ENCODE measurements at places on chromosomes 2 and 18.

GRCh38 chr2:180337136-180337535 lies 330.0 kb upstream of the CWC22 start:
- no peak for DNase-seq

DNA sequence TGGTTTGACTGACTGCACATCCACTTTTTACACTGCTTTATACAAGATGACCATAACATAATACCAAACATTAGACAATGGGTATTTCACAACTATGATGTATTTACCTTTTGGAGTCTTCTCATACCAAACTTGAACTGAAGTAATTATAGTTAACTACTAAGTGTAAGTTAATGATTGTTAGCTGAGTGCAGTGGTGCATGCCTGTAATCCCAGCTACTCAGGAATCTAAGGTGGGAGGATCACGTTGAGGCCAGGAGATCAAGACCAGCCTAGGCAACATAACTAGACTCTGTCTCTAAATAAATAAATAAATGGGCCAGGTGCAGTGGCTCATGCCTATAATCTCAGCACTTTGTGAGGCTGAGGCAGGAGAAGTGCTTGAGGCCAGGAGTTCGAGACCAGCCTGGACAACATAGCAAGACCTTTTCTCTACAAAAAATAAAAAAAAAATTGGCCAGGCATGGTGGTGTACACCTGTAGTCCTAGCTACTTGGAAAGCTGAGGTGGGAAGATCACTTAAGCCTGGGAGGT lies 44.9 kb upstream of the ORC2 start:
- DNase-seq: no peak

- DNase-seq: no peak
These were observed 30.8 kb downstream of the WDFY1 start for GRCh38 chr2:223914324-223914723.

GRCh38 chr2:209988010-209988409 lies 14.4 kb upstream of the RPE start:
- DNase-seq: no peak

DNA sequence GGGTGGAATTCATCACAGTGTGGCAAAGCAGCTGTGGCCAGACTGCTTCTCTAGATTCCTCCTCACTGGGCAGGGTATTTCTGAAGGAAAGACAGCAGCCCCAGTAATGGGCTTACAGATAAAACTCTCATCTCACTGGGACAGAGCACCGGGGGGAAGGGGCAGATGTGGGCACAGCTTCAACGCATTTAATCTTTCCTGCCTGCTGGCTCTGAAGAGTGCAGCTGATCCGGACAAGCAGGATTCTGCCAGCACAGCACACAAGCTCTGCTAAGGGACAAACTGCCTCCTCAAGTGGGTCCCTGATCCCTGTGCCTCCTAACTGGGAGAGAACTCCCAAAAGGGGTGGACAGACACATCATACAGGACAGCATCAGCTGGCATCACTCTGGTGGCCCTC lies 779.9 kb upstream of the CNTNAP5 start:
- DNase-seq: no peak

DNA sequence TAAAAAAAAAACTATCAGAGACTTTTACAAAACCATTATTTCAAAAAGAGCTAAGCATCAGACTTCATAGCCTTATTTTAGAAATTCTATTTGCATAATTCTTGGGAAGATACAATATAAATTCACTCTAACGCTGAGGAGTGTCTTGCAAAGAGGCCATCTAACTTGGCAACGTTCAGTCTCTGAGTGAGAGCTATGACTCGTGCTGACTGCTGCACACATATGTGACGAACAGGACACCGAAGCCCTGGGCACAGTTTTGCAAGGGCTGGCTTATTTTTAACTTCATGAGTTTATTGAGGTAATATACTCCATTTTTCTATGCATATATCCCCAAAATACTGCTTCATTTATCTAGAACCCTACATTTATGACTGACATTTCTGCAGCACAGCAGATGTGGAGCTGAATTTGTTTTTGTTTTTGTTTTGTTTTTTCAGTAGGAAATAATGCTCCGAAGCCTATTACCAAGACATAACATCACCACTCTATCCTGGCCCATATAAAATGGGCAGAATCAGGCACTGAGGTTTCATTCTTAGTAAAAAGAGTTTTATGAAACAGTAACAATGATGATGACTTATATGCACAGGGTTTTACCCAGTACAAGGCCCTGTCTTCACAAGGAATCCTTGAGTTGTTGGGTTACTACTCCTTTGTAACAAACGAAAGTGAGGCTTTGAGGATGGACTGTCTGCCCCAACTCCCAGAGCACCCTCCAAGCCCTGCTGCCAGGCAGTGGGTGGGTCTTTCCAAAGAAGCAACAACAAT lies 68.3 kb downstream of the CRACDL start:
- DNase-seq: peak; percentile 29
